Omental fat pad (tissue), 4 donors: ENCODE measurements at places on chromosomes 16 and 17. TPM values are rescaled to one million over a fixed set of nuclear protein-coding genes. Genes with fewer than 3 reads are reported as not detected.

KRT15 gene
- 1.8 TPM for total RNA-seq

ENKD1 gene
- 17.8 TPM for total RNA-seq

TMEM100 gene
- 26.0 TPM for total RNA-seq

EXOC3L1 gene
- total RNA-seq: 2.3 TPM

TTYH2 gene
- total RNA-seq: 7.7 TPM

TOX3 gene
- total RNA-seq: not detected

KRT33A gene
- not detected for total RNA-seq

ANKS4B gene
- total RNA-seq: not detected

PKD1 gene
- 214 TPM for total RNA-seq

ACAP1 gene
- total RNA-seq: 3.3 TPM

NOG gene
- total RNA-seq: 0.82 TPM

TMEM114 gene
- total RNA-seq: not detected

ACSM2A gene
- total RNA-seq: not detected

TP53TG3C gene
- not detected for total RNA-seq
